ENCODE measurements at places on chromosomes 1 and 21.

GRCh38 chr21:33685613-33686197 lies 43.4 kb downstream of the ITSN1 start:
- peak; percentile 95 for DNase-seq

- DNase-seq, result peak; percentile 59
These were observed 31.6 kb downstream of the OSBPL9 start for GRCh38 chr1:51648180-51649109.

DNA sequence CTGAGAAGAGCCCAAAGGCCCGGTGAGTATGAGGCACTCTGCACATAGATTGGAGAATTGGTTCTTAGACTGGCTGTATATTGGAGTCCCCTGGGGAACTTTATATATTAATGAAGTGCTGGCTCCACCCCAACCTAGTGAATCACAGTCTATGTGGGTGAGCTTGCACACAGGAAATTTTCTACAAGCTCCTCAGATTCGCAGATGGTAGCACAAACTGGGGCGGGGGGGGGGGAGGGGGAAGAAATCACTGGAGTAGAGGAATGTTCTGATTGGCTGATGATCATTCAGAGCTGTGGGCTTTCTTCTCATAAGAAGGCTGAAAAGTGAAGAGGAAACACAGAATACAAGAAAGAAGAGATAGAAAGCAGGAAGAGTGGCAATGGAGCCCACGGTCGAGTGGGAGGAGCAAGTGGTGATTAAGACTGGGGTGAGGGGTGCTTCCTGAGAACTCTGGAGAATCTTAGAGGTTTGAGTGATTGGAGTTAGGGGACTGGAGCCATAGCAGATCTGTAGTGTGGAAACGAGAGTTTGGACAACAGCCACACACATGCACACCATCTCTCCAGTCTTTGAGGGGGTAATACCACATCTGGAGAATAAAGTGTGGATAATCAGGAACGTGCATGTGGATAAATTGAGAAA lies 465.9 kb upstream of the DAB1 start:
- DNase-seq, result peak; percentile 19

DNA sequence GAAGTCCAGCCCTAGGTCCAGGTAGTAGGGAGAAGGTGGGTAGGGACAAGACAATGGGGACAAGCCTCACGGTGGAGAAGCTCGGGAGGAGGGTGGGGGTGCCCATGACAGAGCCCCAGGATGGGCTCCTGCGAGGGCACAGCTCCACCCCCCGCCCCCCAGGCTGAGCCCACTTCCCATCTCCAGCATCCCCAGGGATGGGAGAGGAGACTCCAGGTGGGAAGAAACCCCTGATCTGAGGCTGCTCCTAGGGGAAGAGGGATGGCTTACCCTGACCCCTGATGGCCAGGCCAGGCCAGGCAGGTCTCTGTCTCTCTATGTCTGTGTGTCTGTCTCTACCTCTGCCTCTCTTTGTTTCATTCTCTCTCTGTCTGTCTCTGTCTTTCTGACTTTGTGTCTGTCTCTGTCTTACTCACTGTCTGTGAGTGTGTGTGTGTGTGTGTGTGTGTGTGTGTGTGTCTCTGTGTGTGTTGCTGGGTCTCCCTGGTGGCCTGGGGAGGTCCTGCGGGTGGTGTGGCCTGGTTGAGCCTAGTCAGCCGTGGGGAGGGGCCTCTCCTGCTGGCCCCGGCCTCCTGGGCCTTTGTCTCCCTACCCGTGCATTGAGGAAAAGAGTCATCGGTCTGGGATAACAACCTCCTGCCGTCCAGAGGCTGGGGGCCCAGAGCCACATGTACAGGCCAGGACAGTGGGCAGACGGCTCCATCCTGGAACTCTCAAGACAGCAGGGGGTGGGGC lies 45.7 kb downstream of the WNT9A start:
- DNase-seq, result peak; percentile 21

DNA sequence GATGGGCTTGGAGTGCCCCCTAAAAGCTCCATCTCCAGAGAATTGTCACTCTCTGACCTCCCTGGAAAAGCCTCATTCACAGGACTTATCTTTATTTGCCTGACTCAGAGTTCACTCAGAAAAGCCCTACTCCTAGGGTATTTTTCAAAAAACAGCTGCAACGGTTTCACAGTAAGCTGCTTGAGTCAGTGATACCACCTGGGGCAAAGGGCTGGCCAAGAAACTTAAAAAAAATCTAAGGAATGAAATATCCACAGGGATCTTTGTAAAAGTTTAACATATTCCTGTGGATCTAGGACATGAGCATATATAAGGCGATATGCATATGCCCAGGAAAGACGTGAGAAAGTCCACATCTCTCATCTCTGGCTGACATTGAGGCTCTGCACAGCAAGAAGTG lies 33.8 kb upstream of the TSPAN2 start:
- no peak for DNase-seq

DNA sequence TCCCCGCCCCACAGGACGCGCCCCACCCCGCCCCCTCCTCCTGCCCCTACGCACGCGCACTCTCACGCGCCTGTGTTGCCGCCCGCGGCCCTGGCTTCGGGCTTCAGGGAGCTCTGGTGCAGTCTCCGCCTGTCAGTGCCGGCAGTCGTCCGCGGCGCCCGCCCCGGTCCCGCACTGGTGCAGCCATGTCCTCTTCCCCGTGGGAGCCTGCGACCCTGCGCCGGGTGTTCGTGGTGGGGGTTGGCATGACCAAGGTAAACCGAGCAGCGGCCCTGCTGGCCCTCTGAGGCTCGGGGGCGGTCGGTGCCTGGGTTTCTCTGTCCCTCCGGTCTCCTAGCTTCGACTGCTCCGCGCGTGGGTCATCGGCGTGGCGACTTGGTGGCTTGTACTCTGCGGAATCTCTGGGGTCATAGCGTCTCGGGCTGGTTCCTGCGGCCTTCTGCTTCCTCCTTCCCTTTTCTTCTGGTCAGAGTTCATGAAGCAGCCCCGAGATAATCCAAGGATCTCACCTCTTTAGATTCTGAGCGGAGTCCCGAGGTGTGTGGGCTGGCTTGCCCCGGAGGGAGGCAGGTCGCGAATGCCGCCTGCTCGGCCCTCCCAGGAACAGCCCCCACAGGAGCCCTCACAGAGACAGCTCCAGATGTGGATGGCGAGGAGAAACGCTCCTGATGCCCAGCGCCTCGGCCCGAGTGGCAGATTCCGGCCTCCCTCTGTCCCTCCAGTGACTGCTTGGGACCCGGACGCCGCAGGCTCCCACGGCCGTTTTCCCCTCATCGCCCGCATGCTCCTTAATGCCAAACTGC lies at the start of gene SCP2:
Gene SCP2 (plus strand): TSS at position 65 of the 803 bp plus-strand sequence. CDS start 121 bp downstream, at position 186.
- DNase-seq, result peak; percentile 70

DNA sequence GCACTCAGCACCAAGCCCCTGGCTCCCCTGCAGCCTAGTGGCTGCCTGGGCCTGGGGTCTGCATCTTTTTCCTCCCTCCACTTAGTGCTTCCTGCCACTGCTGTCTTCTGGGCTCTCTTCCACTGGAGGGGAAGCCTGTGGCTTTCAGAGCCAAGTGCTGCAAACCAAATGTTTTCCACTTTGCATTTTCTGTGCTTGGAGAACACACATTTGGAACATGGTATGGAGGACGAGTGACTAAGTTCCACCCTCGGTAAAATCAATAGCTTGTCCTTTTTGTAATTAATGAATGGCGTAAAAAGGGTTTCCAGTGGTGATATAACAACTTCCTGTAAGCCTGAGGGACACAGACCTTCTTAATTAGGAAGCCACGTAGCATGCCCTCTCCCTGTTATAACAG lies 10.1 kb upstream of the GPR153 start:
- DNase-seq, result peak; percentile 34

GRCh38 chr1:170674986-170675385 lies 11.1 kb downstream of the PRRX1 start:
- peak; percentile 46 for DNase-seq

GRCh38 chr1:42453386-42453785 lies 2.4 kb downstream of the ZMYND12 start:
- no peak for DNase-seq

GRCh38 chr1:87362063-87362833 lies 33.6 kb downstream of the LMO4 start:
- DNase-seq, result no peak

Data from AG10803 (cell line).